ENCODE measurements at places on chromosomes 16 and 17. TPM values are rescaled to one million over a fixed set of nuclear protein-coding genes. Genes with fewer than 3 reads are reported as not detected.

Gene HYDIN
- 0.57 TPM for polyA plus RNA-seq

Gene KRT31
- not detected for polyA plus RNA-seq

DNA sequence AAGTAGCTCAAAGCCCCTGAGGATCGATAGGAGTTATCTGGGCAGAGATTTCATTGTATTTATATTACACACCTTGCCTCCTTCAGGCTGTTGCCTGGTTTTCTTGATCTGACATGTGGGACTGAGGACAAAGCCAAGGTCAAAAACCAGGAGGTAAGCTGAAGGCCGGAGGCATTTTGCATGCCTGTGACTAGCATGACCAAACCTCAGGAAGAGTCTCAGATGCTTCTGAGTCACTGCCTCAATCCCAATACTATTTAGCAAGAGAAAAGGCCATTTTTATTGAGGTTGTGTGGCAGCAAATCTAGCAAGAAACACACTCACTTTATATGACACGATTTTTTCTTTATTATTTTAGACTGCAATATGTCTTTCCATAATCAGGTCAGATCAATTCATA, 968.1 kb downstream of the CDH11 start:
- DNase-seq, result no peak

Gene CAPNS2
- polyA plus RNA-seq, result 0.20 TPM

- no peak for DNase-seq
These were observed 400 bp downstream of the HCFC1R1 start for GRCh38 chr16:3023415-3023668.

DNA sequence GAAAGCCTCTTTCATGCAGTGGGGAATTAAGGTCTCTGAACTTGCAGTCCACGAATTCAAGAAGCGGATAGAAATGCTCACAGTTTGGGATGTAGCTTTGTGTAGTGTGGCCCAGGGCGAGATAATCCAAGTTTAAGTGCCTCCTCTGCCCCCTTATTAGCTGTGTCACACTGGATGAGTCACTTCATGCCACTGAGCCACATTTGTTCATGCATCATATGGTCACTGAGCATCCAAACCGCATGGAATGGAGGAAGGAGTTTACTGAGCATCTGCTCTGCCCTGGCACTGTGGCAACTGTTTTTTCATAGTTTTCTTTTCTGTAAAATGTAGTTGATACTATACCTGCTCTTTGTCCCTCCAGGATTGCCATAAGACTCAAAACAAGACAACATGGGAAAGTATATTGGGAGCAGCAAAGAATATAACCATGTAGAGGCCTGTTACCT, 15.1 kb upstream of the DHX8 start:
- DNase-seq, result no peak

GRCh38 chr17:17859909-17860765, 23.4 kb upstream of the SREBF1 start:
- DNase-seq, result peak; percentile 85

Gene CWC25
- 11.0 TPM for polyA plus RNA-seq

- no peak for DNase-seq
These were observed 16.3 kb downstream of the PIK3R5 start for GRCh38 chr17:8949061-8949661.

Gene CRHR1
- polyA plus RNA-seq, result not detected

Gene HSF5
- 0.02 TPM for polyA plus RNA-seq

DNA sequence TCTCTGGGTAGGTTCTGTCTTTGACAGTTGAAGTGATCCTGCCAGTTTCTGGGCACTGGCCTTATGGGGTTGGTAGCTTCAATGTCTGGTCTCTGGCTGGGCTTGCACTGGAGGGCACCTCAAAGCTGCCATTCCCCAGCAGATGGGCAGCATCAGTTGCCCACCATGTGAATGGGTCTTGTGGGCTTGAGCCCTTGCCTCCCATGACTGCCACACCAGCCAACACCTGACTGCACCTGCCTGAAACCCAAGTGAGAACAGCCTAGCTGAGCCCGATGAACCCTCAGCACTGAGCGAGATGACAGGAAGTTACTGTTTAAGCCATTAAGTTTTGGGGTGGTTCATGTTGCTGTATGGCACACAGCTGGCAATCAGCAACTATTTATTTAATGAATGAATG, 69.1 kb upstream of the AXIN2 start:
- no peak for DNase-seq

- no peak for DNase-seq
These were observed 255.6 kb downstream of the HS3ST3A1 start for GRCh38 chr17:13346081-13346533.

- no peak for DNase-seq
These were observed 131.8 kb downstream of the CDH11 start for GRCh38 chr16:64990101-64990500.

- no peak for DNase-seq
These were observed 13.0 kb downstream of the ACTG1 start for GRCh38 chr17:81499601-81499970.

Gene PHOSPHO1
- 1.1 TPM for polyA plus RNA-seq

- DNase-seq, result no peak
These were observed 8.0 kb downstream of the SGF29 start for GRCh38 chr16:28561557-28562187.

Gene KCNJ12
- 9.9 TPM for polyA plus RNA-seq

DNA sequence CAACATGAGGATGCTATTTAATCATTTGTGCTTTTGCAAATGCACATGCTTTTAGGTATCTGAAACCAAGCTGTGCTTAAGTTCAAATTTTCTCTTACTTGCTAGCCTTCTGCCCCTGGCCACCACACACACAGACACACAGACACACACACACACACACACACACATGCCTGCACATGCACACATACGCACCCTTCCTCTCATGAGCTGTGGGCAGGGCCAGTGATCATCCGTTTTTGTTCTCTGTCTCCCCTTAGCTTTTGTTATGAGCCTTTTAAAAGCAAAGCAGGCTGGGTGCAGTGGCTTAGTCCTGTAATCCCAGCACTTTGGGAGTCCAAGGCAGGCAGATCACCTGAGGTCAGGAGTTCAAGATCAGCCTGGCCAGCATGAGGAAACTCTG, 34.2 kb downstream of the CD300LF start:
- no peak for DNase-seq

GRCh38 chr16:14062261-14062660, 8.9 kb upstream of the MRTFB start:
- no peak for DNase-seq

Gene TBX2
- 9.5 TPM for polyA plus RNA-seq

Gene GNGT2
- polyA plus RNA-seq, result 2.7 TPM

Gene TBX21
- polyA plus RNA-seq, result 0.14 TPM

Gene CHRNE
- polyA plus RNA-seq, result 63.6 TPM

DNA sequence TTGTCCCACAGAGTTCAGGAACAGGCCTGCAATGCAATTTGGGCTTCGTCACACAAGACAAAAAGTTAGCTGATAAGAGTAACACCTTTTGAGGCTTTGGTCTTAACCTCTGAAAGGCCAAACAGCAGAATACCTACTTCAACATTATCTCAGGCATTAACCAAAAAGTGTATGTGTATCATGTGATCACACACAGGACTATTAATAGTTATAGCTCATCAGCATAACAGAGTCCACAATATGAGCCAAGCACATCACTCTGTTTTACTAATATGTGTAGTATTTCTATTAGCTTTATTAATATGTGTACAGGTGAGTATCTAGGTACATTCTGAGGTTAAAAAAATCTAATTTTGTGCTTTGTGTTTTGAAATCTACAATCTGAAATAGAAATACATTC, 30.8 kb downstream of the MYO1D start:
- no peak for DNase-seq
